Midbrain (tissue), 1 donor: ENCODE measurements at places on chromosomes 11 and 22.

DNA sequence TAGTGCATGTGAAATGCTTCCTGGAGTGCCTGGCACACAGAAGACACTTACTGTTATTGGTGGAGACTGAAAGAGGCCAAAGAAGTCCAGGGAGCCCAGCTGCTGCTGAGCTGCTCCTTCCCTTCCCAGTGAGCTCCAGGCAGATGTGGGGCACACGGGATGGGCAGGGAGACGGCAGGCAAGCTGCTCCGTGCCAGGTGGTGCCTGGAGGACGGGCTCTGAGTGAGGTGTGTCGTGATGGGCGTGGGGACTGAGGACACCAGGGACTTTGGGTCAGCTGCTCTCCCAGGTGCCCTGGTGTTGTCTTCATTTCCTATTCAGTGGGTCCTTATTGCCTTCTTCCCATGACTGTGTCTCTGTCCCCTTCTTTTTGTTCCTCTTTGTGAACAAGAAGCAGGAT lies 19.5 kb downstream of the TAB1 start:
- no peak for DNase-seq

DNA sequence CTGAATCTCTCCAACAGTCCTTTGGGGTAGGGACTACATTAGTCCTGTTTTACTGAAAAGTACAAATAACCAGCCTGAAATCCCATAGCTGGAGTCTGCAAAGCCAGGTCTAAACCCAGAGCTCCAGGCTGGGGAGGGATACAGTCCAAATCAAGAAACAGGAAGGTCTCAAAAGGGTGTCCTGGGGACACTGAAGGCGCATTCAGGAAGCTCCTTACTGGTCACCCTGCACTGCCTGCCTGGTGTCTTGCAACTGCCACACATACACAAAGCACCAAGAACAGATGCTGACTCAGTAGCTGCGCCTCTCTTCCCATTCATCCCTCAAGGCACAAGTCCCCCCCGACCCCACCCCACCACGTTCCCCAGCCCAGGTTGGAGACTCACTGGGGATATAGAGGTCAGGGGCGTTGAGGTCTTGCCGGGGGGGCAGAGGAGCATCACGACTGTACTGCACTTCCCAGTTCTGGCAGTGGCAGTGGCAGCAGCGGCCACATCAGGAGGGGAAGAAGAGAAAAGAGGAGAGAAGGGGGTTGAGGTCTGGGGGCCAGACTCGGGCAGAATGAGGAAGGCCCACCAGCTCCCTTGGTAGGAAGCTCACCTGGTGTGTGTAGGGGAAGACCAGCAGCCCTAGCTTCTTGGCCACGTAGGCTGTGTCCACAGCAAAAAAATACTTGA lies 1.6 kb downstream of the YIF1A start:
- DNase-seq: no peak

DNA sequence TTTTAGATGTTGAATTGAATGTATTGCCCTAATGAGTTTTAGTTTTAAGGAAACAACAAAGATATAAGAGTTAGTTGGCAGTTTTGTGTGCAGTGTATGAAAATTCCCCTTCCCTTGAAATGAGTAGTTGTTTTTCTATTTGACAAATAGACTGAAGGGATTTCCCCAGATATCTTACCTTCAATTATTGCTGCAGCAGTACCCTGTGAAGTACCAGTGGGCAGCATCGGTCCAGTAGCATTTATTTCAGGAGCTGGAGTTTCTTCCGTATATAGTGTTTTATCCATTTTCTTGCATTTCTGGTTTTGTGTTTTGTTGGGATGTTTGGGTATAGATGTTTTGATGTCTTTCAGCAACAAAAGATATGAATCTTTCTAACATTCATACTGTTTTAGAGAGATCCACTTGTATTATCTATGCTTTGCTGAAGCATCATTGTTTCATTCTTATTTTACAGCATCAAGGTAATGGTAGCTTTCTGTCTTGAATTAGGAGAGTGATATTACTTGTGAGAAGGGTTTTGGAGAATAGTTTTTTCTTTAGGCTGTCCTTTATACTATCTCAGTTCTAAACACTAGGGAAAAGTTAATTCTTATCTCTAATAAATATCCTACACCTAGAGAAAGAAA lies 7.4 kb downstream of the KMT2A start:
- DNase-seq: no peak

DNA sequence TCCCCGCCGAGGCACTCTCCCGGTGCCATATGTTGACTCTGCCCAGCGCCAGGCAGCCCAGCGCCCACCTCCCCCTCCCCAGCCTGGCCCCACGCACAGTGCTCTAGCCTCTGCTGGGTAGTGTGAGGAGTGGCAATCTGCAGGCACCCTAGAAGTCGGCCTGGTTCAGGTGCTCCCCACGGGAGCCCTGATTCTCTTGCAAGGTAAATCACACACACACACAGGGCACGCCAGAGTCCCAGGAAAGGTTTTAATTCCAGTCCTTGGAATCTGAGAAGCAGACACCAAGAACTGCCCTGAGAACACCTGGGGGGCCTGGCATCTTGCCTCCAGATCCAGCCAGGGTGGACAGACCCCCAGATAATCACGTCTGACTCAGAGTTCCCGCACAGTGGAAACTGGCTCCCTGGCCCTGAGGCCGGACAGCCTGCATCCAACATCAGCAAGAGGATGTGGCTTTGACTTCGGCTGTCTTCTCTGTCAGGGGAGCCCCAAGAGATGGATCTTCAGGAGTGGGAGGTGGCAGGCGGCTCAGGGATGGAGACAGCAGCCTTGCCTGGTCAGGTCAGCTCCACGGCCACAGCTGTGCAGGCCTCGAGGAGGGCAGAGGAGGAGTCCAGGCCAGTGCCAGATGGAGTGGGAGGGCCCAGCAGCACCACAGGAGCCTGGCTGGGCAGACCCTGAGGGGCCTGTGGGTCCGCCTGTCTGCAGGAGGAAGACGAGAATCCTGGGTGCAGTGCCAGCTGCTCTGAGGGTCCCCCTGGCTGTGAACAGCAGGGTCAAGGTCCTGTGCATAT lies 1.1 kb upstream of the RIN1 start:
- no peak for DNase-seq

DNA sequence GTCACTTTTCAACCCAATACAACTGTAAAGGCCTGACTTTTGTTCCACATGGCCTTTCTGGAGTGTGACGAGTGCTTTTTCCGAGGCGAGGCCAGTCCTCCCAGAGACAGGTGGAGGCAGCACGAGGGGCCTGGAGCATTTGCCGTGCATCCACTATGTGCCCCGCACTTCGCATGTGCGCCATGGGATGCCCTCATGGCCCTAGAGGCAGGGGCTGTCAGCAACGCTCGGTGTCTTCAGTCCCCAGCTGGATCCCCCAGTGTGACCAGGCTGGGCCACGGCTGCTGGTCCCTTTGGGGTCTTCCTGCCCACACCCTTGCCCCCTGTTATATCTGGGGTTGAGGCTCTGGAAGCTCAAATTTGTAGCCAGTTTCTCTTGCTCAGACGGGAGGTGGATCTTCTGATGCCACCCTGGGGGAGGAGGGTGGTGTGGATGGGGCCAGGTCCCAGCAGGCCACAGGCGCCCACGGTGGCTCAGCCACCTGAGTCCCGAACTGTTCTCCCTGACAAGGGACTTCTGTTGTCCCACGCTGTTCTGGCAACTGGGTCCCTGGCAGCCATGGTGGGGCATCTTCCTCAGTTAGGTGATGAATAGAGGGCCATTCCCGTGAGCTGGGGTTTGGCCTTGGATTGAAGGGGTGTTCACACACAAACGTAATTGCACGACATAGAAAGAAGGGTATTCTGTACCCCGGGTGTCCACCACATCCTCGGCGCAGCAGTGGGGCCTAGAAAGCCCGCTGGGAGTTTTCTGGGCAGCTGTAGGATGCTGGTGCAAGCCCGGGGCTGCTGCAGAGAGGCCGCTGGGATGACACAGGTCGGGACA lies 100.9 kb downstream of the CTTN start:
- DNase-seq: no peak

DNA sequence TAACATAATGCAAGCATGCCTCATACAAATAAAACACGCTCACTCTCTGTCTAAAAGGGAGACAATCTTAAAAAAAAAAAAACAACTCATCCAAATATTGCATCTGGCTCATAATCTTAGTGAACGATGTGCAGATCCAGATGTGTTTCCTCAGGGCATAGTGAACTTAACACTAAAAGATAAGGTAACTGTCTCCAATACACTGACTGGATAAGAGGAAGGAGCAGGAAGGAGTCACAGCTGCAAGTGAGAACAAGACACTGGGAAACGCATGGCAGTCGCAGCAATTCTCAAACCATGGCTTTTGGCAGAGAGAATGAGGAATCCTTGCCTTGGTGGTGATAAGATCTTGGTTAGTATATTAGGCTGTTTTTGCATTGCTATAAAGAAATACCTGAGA lies 9.2 kb upstream of the EIF3M start:
- no peak for DNase-seq

GRCh38 chr11:28679795-28680468 lies 571.7 kb downstream of the METTL15 start:
- DNase-seq: no peak

DNA sequence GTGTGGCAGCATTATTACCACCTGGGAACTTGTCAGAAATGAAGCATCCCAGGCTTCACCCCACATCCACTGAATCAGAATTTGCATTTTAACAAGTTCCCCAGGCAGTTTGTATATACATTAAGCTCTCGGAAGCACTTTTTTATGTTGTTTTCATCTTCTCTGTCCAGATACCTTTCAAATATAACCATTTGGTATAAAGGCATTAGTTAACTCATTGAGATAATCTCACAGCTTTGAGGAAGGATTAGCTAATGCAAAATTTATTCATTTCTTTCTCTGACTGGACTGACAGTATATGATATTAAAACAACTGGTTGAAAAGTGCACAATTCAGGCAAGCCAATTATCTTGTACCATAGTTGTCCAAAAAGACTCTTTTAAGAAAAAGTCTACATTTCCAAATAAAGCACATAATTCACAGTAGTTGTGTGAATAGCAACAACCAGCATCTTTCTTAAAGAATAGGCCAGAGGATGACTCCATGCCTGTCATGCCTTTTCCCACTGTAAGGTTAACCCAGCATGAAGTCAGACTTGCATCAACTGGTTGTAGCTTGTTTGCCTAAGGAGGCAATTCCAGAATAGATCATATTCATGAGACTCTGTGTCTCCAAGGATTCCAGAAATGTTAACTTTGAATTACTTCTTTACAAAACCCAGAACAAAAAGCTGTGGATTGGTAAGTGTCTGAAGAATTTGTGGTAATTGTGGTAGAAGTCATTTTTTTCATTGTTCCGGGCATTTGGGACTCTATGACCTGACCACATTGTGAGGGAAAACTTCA lies 254.3 kb upstream of the SESN3 start:
- no peak for DNase-seq
